ENCODE measurements at places on chromosomes 12 and 14. TPM values are rescaled to one million over a fixed set of nuclear protein-coding genes. Genes with fewer than 3 reads are reported as not detected.

The GPRC5D gene
- total RNA-seq = not detected

The NTS gene
- total RNA-seq = not detected

The OR4E2 gene
- total RNA-seq = not detected

The IL26 gene
- total RNA-seq = 0.30 TPM

The PLBD1 gene
- not detected for total RNA-seq

The DLGAP5 gene
- 46.0 TPM for total RNA-seq

GRCh38 chr14:42113358-42114069 lies 506.8 kb downstream of the LRFN5 start:
- no peaks in the 10 kb centered on the region for H3K27me3 ChIP-seq
- no peak for DNase-seq
- no peaks in the 10 kb centered on the region for H3K36me3 ChIP-seq
- no peak overlapping the region for H3K27ac ChIP-seq
- no peaks in the 10 kb centered on the region for H3K4me1 ChIP-seq
- H3K4me3 ChIP-seq = no peak overlapping the region

GRCh38 chr12:26238341-26239121 lies 43.2 kb downstream of the SSPN start:
- H3K27ac ChIP-seq = no peak overlapping the region
- no peaks in the 10 kb centered on the region for H3K36me3 ChIP-seq
- no peaks in the 10 kb centered on the region for H3K4me1 ChIP-seq
- H3K27me3 ChIP-seq = peaks cover 12% of the 10 kb centered on the region

DNA sequence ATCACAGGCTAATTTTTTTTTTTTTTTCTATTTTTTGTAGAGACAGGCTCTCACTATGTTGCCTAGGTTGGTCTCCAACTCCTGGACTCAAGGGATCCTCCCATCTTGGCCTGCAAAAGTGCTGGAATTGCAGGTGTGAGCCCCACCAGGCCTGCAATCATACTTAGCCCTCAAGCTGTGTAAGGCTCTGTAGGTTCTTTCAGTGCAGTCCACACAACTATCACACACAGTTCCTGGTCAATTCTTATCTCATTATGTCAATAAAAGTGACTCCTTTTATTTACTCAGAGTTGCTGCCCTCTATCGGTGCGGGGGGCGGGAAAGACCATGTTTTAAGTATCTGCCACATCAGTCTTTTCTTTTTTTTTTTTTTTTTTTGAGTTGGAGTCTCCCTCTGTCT lies 29.0 kb downstream of the SLC2A3 start:
- H3K4me3 ChIP-seq = no peak overlapping the region
- H3K4me1 ChIP-seq = no peaks in the 10 kb centered on the region
- H3K27me3 ChIP-seq = peaks cover 3% of the 10 kb centered on the region
- no peak for DNase-seq
- H3K36me3 ChIP-seq = no peaks in the 10 kb centered on the region

DNA sequence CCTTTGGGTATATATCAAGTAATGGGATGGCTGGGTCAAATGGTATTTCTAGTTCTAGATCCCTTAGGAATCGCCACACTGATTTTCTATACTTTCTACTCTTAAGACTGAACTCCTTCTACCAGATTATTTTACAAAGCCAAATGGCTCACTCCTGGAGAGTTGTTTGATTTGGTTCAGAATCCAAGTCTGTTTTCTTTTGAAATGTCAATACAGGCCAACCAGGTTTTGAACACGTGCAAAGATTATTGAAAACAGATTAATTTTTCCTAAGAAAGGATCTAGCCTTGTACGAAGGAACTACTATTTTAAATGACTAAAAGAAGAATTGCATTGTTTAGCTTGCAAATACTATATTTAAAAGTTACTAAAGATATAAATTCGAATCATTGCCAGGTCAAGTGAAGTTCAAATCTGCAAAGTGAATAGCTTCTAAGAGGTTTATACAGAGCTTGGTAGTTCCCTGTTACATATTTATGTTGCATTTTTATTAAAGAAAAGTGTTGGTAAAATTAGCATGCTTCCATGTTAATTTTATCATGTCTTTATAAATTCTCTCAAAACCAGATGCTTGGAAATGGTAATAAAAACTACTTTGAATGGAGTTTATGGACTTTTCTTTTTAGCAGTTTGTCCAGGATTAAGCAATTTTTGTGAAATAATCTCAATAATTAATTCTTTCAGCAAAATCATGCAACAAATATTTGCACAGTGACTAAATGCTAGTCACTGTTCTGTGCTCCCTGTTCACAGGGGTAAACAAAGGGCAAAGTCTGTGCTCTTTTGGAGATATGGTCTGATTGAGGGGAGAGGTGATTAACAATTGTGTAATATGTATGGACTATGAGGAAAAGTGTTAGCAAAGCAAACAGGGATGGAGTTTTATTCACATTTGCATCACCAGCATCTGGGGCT lies 38.9 kb downstream of the GPR65 start:
- peaks cover 18% of the 10 kb centered on the region for H3K4me1 ChIP-seq
- no peak overlapping the region for H3K4me3 ChIP-seq
- H3K36me3 ChIP-seq = peaks cover 4% of the 10 kb centered on the region
- DNase-seq = no peak
- H3K27ac ChIP-seq = no peak overlapping the region

DNA sequence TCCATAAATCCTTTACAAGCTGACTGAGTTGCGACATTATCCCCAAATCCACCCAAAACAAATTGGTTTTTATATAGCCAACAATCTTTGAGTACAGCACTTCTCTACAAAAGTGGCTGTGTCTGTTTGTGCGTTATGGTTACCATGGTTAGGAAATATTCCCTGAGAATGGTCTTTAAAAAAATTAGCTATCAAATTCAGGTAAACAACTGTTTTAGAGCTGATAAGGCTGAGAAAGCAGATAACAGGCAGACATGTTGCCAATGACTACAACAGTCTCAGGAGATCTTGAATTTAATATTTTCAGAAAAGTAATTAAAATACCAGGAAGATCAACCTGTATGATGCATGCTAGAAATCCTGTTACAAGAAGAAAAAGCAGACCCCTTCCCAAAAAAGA lies 248.0 kb downstream of the RASSF9 start:
- H3K27ac ChIP-seq = no peak overlapping the region
- no peak for DNase-seq
- no peaks in the 10 kb centered on the region for H3K36me3 ChIP-seq
- no peak overlapping the region for H3K4me3 ChIP-seq
- no peaks in the 10 kb centered on the region for H3K27me3 ChIP-seq

DNA sequence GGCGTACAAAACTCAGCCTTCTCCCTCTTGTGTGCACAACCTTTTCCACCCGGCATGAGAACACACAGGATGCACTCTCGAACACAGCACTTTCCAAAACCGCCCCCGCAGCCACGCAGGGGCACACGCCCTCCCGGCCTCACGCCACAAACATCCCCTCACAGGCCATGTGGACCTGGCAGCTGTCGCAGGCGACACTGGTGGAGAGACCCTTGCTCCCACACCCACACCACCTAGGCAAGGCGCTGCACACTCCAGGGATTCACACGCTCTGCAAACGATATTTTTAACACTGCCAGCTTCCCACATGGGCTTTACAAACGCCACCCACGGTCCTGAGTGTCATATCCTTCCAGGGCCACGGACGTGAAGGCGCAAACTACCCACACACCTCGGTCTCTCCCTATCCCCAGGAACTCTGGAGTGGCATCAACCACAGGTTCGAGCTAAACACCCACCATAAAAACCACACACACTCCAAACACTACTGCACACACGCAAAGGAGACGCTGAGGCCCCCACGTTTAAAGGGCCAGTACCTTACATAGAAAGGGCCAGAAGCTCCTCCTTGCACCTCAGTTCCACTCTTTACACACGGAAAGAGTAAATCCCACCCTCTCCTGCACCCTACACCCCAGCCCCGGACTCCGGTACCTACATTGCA lies 12.4 kb upstream of the ITGB7 start:
- H3K27ac ChIP-seq = peak overlapping the region; percentile 94
- H3K4me3 ChIP-seq = peak overlapping the region; percentile 96
- H3K27me3 ChIP-seq = no peaks in the 10 kb centered on the region
- peaks cover 28% of the 10 kb centered on the region for H3K36me3 ChIP-seq
- peaks cover 68% of the 10 kb centered on the region for H3K4me1 ChIP-seq
- peak; percentile 52 for DNase-seq

GRCh38 chr12:79274501-79275064 lies 410.0 kb downstream of the SYT1 start:
- DNase-seq = no peak
- H3K4me1 ChIP-seq = no peaks in the 10 kb centered on the region
- no peak overlapping the region for H3K4me3 ChIP-seq
- H3K36me3 ChIP-seq = no peaks in the 10 kb centered on the region

DNA sequence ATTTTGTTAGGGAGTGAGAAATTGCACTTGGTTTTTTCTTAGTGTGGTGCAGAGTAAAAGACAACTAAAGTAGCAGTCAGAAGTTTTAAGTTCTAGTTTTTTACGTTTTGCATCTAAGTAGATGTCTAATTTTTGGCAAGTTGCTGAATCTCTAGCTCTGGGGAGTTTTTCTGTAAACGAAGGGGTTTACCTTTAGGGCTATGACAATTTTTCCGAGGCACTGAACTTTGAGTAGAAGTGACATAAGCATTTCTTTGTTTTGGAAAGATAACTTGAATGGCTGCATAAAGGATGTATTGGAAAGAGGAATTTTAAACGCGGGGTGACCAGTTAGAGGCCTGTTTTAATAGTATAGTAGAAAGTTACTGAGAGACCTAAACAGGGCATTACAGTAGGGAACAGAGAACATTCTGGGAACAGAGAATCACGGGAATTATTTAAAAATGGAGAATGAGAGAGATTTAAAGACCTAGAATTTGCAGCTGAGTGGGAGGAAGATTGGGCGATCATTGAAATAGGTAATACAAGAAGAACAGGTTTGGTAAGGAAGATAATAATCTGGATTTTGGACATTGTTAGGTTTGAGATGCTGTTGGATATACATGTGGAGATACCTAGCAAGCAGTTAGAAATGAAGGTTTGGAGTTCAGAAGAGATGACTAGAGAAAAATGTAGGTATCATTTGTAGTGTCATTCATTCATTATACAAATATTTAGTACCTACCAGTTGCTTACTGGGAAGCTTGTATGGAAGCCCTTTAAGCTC lies 1.2 kb downstream of the ZNF410 start:
- H3K4me3 ChIP-seq = peak overlapping the region; percentile 84
- peaks cover 43% of the 10 kb centered on the region for H3K4me1 ChIP-seq
- no peaks in the 10 kb centered on the region for H3K27me3 ChIP-seq
- no peak for DNase-seq
- H3K36me3 ChIP-seq = peaks cover 45% of the 10 kb centered on the region

GRCh38 chr12:104280717-104281458 lies 22.7 kb upstream of the EID3 start:
- H3K36me3 ChIP-seq = no peaks in the 10 kb centered on the region
- no peak overlapping the region for H3K27ac ChIP-seq
- no peaks in the 10 kb centered on the region for H3K27me3 ChIP-seq
- peaks cover 19% of the 10 kb centered on the region for H3K4me1 ChIP-seq
- no peak for DNase-seq
- H3K4me3 ChIP-seq = no peak overlapping the region

DNA sequence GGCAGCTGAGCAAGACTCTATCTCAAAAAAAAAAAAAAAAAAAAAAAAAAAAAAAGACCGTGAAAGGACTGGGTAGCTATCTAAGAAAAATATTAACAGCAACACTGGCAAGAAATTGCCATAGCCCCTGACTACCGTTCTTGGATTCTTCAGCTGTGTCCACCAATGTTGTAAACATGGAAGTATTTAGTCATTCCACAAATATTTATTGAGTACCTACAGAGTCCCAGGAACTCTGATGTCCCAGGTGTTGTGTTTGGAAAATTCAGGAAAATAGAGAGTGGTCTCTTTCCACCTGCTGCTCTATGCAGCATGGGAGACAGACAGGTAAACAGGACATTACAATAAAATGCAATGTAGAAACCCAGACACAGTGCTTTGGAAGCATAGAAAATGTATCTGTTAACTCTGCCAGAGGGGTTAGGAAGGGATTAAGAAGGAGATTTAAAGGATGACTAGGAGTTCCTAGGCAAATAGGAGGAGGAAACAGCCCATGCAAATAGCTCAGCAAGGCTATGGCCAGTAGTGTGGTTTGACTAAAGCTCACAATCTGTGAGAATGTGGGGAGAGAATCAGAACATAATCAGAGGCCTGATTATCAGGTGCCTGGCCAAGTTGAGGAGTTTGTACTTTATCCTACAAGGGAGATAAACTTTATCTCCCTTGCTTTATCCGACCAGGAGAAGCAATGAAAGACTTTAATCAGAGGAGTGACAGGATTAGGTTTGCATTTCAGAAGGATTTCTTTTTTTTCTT lies 2.1 kb upstream of the DLST start:
- H3K36me3 ChIP-seq = peaks cover 22% of the 10 kb centered on the region
- H3K27ac ChIP-seq = no peak overlapping the region
- DNase-seq = no peak
- peaks cover 39% of the 10 kb centered on the region for H3K4me1 ChIP-seq

DNA sequence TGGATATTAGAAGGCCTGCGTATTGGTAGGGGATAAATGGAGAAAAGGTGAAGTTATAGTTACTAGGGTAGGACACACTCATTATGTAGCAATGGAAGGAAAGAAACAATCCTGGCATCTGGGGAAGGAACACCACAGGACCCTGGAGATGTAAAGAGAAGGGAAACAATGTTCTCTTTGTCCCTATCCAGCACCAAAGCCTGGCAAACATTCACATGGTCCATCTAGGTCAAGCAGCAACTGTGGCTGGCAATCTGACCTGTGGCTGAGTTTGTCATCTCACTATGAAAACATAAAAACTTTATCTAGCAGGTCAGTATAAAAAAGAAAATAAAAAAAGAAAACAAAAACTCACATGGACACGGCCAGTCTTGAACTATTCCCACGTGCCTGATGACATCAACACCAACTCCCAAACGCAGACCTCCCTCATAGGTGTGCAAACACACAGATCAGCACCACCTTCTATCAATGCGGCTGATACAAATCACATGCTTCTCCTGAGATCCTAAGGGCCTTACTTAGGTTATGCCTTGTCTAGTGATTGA lies 2.6 kb downstream of the POMT2 start:
- no peaks in the 10 kb centered on the region for H3K36me3 ChIP-seq
- no peak overlapping the region for H3K27ac ChIP-seq
- DNase-seq = no peak
- peaks cover 20% of the 10 kb centered on the region for H3K4me1 ChIP-seq
- no peak overlapping the region for H3K4me3 ChIP-seq

GRCh38 chr12:53300187-53300586 lies 692 bp downstream of the MYG1 start:
- no peaks in the 10 kb centered on the region for H3K27me3 ChIP-seq
- H3K36me3 ChIP-seq = peaks cover 82% of the 10 kb centered on the region
- H3K4me3 ChIP-seq = peak overlapping the region; percentile 97
- H3K4me1 ChIP-seq = peaks cover 50% of the 10 kb centered on the region
- H3K27ac ChIP-seq = peak overlapping the region; percentile 86
- DNase-seq = no peak

DNA sequence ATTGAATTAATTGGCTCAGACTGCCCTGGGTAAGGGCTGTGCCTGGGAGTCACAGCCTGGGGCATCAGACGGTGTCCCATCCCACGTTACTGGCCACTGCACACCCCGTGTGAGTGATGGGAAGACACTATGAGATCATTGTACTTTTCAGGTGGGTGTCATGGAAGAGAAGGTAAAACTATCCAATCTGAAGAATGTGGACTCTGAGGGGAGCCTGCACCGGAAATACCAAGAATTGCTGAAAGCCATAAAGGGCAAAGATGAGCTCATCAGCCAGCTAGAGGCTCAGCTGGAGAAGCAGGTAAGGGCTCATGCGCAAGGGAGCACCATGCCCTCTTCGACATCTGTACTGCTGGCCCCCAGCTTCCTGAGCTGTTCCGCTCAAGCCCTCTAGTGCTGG lies 24.0 kb downstream of the PLEKHH1 start:
- H3K36me3 ChIP-seq = no peaks in the 10 kb centered on the region
- DNase-seq = no peak
- H3K27ac ChIP-seq = no peak overlapping the region
- H3K4me1 ChIP-seq = peaks cover 2% of the 10 kb centered on the region
- peaks cover 12% of the 10 kb centered on the region for H3K27me3 ChIP-seq

Data from activated T-helper 2 cell treated with anti-CD3 and anti-CD28 coated beads, Interferon-gamma antibody, Interleukin-2, Interleukin-4, amounts not matched to agents 10 μg/mL and 5 μg/mL and 100 μg/mL, durations not matched to agents 14 hours and 24 hours and 36 hours (primary cell).